ENCODE measurements at places on chromosomes 7 and 10. TPM values are rescaled to one million over a fixed set of nuclear protein-coding genes. Genes with fewer than 3 reads are reported as not detected.

- no peak for DNase-seq
Measured at GRCh38 chr7:108261560-108262255, 131.5 kb upstream of the LAMB4 start.

GRCh38 chr10:22002591-22003176 is 846 bp downstream of the DNAJC1 start:
- peak; percentile 21 for DNase-seq

DNA sequence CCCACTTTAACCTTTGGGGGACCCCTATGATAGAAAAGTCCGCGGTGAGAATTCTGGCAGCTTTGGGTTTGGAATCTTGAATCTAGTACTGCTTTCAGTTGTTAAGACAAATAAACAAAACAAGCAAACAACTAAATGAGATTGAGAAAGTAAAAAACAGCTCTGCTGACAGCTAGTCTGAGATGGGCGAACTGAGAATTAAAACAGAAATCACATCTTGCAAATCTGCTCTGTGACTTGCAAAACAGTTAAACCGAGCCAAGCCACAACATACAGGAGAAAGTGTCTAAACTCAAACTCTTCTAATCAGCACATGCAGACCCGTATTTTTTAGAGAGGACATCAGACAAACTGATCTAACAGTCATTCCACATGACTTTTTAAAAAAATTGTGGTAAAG is 110.4 kb downstream of the SH2D4B start:
- DNase-seq, result no peak

- no peak for DNase-seq
Measured at GRCh38 chr10:95133997-95134396, 60.0 kb upstream of the ACSM6 start.

The NRF1 gene
- 13.3 TPM for total RNA-seq
